Sciatic nerve (tissue), 2 donors: ENCODE measurements at places on chromosomes 3 and 15.

- DNase-seq: peak; percentile 73
Measured at GRCh38 chr3:119240101-119240590, 532 bp downstream of the B4GALT4 start.

DNA sequence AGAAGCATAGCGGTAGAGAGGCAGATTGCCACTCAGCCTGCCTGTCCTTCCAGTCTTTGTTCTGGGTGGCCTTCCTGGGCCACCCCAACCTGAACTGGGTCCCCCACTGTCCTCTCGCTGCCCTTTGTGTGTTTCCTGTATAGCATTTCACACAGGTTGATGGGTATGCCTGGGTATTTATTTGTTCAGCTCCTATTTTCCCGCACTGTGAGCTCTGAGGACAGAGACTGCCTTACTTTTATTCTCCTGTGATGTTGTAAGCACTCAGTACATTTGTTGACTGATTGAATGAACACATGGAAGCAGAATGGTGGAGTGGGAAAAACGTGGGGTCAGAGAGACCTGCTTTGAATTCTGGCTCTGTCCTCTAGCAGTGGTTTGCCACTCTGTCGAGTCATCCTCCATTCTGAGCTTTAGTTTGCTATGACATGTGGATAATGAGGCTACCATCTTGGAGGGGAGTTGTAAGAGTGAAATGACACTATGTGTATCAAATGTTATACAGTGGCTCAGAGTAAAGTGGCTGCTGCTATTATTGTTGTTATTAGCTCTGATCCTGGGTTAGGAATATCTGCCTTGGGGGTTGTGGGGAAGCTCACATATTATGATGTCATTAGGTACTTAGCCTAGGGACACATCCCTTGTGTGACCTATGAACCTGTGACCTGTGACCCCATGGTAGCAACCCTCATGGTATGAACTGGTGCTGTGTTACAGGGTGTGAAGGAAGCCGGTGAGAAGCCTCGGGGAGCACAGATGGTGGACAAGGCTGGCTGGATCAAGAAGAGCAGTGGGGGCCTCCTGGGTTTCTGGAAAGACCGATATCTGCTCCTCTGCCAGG is 6.4 kb downstream of the PLEKHO2 start:
- no peak for DNase-seq

DNA sequence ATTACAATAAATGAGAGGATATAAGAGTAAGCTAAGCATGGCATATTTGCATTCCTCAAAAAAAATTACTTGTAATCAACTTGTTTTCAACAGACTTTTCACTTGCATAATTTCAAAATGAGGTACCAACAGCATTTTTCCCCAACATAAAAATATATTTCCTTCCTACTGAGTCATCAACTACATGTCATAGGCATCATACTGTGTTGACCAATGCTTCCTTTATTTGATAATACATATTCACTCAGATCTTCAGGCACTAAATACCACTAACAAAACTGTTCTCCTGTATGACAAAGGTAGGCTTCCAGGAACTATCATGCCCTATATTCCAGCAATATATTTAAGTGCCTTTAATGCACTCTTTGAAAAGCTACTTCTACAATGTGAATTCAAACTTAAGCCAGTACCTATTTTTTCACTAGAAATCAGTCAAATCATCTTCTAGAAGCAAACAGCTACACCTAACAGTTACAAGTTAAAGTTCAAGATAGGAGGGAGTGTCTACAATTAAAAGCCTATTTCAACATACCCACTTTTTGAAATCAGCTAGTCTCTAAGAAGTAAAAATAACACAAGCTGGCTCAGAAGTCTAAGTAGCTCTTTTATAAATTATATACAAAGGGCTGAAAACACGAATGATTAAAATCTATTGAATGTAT is 11.3 kb downstream of the ADAM10 start:
- DNase-seq: no peak

DNA sequence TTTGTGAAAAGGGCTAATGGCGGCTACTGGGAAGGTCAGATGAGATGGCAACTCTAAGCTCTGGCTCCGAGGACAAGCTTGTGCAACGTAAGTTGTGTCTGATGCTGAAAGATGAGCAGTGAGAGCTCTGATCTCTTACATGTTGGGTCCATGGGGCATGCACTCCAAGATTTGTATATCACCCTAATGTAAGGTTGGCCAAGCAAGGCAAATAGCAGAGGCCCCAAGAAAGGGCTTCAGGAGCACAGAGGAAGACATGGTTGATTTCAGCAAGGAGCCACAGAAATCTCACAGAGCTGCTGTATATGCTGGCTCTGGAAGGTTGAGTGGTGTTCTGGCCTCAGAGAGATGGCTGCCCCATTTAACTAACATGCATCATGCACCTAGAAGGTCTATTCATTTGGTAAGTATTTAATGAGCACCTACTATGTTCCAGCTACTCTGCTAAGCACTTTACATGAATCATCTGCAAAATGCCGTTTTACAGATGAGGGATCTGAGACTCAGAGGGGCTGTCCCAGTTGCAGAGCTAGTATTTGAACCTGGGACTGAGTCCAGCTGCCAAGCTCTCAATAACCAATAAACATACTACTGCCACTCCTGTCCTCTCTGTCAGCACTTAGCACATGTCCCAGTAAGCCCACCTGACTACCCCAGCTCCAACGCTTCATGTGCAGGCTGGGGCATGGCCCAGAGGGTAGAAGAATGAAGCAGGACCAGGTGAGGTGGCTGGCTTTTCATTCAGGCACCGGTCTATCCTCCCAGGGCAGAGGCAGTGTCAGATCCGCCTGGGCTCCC is 27.8 kb upstream of the ATP2B2 start:
- no peak for DNase-seq

DNA sequence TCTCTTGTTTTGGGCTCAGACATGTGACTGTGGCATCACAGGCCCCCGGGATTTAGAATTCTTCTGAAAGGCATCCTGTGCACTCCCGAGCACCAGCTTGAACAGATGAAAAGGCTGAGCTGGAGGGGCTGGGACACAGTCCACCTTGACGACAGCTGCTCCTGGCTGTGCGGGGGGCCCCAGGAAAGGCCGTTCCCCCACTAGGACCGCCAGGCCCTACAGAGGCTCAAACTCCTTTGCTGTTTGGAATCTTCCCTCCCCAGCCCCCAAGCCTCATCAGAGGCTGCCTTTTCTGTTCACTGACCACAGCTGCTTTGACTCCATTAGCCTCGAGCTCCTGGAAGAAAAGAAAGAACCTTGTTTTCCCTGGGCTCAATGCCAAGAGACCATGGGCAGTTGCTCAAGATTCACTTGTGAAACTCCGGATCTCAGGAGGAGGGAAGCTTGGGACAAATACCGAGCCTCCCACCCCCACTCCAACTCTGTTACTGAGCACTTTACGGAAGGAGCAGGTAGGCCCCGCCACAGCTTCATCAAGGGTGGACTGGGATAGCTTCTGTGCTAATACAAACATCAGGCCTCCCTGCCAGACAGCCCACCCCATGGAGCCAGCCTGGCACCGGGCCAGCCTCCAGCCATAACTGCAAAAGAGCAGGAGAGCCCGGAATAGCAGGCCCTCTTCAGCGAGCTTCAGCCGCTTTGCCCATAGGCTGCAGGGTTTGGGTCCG is 15.7 kb downstream of the CIDEC start:
- peak; percentile 85 for DNase-seq

GRCh38 chr3:36957063-36957462 is 12.2 kb upstream of the TRANK1 start:
- DNase-seq: no peak
